ENCODE measurements at places on chromosomes 3 and 15.
A peak's percentile ranks its signal among the peaks of the same experiment; 100 is the strongest.

DNA sequence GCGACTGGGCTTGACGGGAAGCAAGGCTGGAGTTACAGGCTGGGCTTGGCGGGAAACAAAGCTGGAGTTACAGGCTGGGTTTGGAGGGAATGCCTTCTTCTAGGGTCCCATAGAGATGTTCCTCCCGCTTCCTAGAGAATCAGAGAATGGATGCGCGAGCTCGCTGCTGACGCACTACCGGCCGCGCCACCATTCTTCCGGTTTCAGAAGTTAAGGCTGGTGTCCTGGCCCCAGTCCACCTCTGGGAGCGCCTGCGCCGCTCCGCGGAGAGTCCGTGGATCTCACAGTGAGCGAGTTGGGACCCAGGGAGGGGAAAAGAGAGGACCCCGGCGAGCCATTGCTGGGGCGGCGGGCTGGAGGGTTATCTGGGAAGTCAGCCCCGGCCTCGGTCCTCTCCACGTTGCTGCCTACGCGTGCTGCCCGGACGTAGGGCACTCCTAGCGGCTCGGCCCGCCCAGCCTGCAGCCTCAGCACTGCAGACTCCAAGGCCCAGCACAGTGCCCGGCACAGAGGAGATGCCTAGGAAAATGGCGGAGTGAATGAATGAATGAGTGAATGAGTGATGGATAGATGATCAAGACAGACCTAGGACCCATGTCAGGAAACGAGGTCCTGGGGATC lies at the start of gene ZNF502:
Gene ZNF502, plus strand, starts transcription at position 206 of the 621 bp plus-strand sequence. CDS start 7,602 bp downstream, outside the sequence.
- DNase-seq, result peak; percentile 96

DNA sequence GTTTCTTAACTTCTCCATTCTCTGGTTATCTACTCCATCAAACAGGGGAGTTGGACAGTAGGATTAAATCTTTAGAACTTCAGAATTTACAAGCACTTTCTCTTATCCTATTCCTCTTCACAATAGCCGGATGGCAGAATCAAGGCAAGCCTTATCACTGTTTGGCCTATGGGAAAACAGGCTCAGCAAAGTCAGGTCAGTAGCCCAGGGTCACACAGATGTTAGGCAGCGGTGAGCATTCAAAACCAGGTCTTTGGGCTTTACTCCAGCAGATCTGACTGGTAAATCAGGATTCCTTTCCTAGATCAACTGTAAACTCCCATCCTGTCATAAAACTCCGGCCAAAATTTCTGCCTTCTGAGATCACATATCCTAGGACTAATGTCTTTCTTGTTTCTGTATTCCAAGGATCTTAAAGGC lies 258.4 kb downstream of the OPA1 start:
- no peak for DNase-seq

- DNase-seq, result peak; percentile 79
These were observed 7.8 kb upstream of the RAD18 start for GRCh38 chr3:8970971-8971589.

DNA sequence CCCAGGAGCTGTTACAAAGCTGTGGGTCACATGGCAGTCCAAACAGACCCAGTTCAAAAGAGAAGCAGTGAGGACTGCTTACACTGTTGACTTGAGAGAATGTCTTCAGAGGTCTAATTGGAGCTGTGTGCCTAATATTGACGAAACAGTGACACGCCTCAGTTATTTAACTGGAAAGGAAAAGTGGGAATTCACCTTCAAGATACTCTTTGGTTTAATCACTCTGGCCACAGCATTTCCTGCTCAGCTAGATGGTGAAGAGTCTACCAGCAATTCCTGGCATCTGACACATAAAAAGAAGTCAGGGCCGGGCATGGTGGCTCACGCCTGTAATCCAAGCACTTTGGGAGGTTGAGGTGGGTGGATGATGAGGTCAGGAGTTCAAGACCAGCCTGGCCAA lies 326.4 kb downstream of the SV2B start:
- no peak for DNase-seq

DNA sequence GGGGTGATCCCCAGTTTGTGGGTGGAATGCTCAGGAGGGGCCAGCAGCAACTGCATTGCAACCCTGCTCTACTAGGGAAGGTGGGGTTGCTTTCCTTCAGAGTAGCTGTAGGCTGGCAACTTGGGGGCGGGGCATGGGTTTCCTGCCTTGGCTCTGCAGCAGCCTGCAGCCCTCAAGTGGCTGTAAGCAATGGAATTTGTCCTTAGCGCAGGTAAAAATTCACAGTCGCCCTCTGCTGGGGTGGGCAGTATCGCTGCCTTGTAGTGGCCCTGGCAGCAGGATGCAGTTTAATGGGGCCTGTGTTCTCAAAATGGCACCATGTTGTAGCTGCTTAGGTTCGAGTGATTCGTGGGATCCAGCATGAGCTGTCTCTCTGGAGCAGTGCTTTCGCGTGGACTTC lies 29.8 kb downstream of the STT3B start:
- no peak for DNase-seq

GRCh38 chr15:66405007-66405406 lies 18.3 kb downstream of the MAP2K1 start:
- no peak for DNase-seq

GRCh38 chr15:81940467-81941451 lies 105.1 kb downstream of the MEX3B start:
- DNase-seq, result peak; percentile 82

GRCh38 chr15:73700041-73700842 lies 16.1 kb downstream of the CD276 start:
- DNase-seq, result peak; percentile 91

- DNase-seq, result no peak
These were observed 15.9 kb upstream of the SPTSSB start for GRCh38 chr3:161386991-161387770.

- no peak for DNase-seq
These were observed 10.8 kb downstream of the UMPS start for GRCh38 chr3:124741027-124741426.

GRCh38 chr3:4983739-4984510 lies 4.7 kb downstream of the BHLHE40 start:
- peak; percentile 93 for DNase-seq
